Esophagus mucosa (tissue), 1 donor: ENCODE measurements at places on chromosomes 6 and 20.

GRCh38 chr20:57390604-57391438 is at the start of gene RBM38:
Gene RBM38 (plus strand): TSS chr20:57391396. CDS start chr20:57391582, 186 bp downstream.
- ATAC-seq = peak; percentile 78

- no peak for ATAC-seq
These were observed 254.9 kb downstream of the CDKAL1 start for GRCh38 chr6:20789162-20789561.

GRCh38 chr6:99333068-99333467 is 16.4 kb downstream of the FAXC start:
- no peak for ATAC-seq

DNA sequence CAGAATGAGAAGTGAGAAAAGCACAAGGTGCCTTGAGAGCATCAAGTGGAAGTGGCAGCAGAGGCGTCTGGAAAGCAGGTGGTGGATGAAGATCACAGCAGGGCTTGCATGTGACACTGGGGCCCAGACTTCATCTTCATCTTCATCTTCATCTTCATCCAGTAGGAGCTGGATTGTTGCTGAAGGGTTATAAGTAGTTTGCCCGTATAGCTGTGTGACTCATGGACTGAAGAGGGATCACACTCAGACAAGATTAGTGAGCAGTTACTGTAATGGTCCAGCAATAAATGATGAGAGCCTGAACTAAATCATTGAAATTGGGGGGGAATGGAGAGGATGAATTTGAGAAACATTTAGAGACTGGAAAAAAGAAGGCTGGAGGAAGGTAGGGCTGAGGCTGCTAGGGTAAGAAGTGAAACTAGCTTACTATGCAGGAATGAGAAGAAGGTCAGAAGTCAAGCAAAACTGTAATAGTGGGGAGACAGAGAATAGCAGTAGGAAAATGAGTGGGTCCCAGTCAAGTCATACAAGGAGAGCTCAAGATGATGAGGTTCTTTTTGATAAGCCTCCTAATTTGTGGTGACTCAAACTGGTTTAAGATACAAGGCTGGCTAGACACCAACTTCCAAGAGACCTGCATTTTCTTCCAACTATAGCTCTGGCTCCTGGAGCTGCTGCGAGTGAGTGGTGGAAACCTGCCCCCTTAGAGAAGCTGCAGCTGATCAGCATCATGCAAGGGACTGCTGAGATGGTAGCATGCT is 92.3 kb upstream of the BEND6 start:
- no peak for ATAC-seq

DNA sequence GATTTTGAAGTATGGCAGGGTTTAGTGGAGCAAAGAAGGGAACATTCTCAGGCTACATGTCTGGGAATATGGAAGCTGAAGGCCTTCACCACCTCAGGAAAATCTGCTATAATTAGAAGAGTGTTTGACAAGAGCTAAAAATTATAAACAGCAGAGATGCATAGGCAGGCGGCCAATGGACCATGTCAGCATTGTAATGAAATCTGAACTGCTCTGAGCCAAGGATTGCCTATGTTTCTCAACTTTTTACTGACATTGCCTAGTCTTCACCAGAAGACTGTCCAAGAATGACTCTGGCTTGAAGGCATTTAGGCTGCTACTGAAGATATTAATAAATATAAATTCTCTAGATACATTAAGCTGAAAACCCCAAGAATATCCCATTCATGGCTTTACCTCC is 84.1 kb downstream of the C6orf52 start:
- ATAC-seq = no peak

DNA sequence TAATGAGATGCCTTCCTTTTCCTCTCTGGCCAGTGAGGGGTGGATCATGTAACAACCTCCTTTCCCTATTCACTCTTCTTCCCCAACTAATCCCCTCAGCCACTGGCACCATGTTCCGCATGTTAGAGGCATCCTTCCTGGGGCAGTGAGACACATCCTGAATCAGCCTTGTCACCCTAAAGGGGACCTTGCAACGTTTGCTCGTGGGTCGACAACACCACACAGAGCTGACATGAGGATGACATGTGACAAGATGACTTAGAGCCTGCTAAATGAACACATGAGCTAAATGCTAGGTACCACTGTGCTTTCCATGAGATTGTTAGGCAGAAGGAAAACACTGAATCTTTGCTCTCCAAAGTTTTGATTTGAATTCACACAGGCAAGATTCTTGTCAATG is 129.2 kb downstream of the ATXN1 start:
- no peak for ATAC-seq

DNA sequence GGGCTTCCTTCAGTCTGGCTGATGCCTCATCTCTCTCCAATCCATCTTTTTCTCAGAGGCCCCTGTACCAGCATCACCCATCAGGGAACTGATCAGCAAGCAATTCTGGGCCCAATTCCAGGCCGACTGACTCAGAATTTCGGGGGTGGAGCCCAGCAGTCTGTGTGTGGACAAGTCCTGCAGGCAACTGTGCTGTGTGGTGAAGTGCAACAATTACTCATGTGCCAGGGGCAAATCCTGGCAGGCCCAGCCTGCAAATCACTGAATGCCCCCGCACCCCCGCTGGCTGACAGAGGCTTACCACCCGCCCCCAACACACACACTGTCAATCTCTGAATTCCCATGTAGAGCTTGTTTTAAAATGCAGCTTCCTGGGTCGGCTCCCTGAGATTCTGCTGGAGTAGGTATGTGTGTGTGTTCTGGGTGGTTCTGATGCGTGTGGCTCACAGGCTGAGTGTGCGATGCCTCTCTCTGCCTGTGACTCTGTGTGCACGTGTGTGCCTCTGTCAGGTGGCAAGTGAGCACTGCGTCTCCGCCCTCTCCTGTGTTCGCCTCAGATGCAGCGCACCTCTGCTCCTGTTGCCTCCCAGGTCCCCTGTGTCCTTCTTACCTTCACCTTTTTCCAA is 45.4 kb downstream of the SSR1 start:
- ATAC-seq = peak; percentile 95

DNA sequence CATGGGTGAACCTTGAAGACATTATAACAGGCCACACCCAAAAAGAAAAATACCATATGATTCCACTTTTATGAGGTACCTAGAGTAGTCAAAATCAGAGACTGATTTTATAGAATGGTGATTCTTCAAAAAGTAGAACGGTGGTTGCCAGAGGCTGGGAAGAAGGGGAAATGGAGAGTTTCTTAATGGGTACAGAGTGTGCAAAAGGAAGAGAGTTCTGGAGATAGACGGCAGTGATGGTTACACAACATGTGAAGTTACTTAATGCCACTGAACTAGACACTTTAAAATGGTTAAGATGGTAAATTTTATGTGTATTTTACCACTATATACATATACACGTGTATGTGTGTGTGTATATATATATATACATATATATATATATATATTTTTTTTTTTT is 80.8 kb downstream of the PRND start:
- no peak for ATAC-seq

- no peak for ATAC-seq
These were observed 21.5 kb downstream of the FERMT1 start for GRCh38 chr20:6101346-6101745.

DNA sequence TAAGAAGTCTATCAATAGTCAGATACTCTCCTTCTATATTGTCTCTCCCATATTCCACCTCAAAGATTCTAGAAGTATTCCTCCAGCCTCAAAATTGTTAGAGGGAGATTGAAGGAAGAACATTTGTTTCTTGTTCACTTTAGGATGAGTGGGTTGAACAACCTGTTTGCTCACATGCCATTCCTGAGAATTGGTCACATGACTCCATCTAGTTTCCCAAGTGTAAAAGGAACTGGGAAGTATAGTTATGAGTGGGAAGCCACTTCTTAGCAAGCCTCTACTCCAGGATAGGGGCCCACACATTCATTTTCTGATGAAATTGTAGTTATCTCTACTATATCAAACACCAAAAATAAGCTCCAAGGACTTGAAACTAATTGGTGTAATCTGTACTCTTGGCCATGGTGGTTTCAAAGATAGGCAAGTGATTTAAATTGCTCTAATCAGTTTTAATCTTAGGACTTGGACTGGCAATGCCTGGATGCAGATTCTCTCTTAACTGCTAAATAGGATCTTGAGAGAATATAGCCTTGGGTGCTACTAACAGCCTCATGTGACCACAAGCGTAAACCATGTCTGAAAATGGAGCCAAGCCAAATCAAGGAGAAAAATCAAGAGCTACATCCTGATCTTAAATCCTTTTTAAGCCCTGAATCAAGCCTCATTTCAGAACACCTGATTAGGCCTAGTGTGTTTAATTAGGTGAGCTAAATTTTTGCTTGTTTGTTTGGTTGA is 758.7 kb upstream of the MAN1A1 start:
- no peak for ATAC-seq

DNA sequence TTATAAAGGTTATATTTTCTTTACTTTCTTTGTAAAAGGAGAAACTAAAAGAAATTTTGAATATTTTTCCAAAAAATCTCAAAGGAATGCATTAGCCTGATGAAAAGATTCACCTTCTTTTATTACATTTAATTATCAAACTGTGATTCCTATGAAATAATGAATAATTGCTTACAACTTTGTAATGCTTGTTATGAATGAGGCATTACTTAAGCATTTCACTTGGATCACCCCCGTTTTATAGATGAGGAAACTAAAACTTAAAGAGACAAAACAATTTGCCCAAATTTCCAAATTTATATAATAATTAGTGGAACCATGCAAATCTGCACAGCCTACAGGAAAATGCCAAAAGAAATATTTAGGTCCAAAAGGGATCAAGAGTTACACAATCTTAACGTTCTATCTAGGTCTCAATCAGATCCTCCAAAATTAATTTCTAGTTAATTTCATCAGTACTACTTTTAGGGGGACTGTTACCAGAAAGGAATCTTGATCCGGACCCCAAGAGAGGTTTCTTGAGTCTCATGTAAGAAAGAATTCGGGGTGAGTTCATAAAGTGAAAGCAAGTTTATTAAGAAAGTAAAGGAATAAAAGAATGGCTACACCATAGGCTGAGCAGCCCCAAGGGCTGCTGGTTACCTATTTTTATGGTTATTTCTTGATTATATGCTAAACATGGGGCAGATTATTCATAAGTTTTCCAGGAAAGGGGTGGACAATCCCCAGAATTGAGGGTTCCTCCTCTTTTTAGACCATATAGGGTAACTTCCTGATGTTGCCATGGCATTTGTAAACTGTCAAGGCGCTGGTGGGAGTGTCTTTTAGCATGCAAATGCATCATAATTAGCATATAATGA is 288.0 kb downstream of the ADGB start:
- ATAC-seq = no peak

- ATAC-seq = no peak
These were observed 520.8 kb upstream of the HS3ST5 start for GRCh38 chr6:114863610-114864009.

GRCh38 chr6:106555767-106556166 is 73.5 kb downstream of the RTN4IP1 start:
- ATAC-seq = peak; percentile 67

DNA sequence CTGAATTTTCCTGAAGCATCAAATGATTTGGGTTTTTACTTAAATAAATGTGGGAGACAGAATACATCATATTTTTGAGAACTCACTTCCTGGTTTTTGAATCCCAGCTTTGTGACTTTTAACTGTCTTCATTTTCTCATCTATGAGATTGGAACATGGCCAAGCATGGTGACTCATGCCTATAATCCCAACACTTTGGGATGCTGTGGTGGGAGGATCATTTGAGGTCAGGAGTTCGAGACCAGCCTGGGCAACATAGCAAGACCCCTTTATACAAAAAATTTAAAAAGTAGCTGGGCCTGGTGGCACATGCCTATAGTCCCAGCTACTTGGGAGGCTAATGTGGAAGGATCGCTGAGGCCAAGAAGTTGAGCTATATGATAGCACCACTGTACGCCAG is 122.3 kb downstream of the QKI start:
- ATAC-seq = no peak
